Stromal cell of bone marrow (primary cell): ENCODE measurements at places on chromosomes 4 and X.
A peak's percentile ranks its signal among the peaks of the same experiment; 100 is the strongest.

DNA sequence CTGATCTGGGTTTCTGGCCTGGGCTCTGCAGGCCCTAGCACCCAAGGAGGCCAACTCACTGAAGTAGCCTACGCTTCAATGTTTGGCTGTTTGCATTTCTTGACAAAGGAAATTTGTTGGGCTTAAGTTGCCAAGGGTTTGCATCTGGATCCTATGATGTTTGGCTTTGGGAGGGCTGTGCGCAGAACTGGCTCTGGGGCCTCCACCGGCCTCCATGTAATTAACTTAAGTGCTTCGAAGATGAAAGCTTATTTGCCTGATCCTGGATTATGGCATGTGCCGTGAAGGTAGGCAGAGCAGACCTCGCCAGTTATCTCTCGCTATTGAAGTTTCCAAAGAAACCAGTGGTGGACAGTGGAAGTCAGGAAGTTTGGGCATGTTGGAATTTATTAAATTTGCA lies 124.3 kb upstream of the STX18 start:
- no peak for DNase-seq

- no peak for DNase-seq
Observed at GRCh38 chr4:8761824-8762205, 109.8 kb downstream of the HMX1 start.

- DNase-seq, result peak; percentile 38
Observed at GRCh38 chrX:100376576-100376975, 33.5 kb downstream of the PCDH19 start.

GRCh38 chr4:47801481-47802002 lies 36.3 kb downstream of the CORIN start:
- DNase-seq, result no peak

DNA sequence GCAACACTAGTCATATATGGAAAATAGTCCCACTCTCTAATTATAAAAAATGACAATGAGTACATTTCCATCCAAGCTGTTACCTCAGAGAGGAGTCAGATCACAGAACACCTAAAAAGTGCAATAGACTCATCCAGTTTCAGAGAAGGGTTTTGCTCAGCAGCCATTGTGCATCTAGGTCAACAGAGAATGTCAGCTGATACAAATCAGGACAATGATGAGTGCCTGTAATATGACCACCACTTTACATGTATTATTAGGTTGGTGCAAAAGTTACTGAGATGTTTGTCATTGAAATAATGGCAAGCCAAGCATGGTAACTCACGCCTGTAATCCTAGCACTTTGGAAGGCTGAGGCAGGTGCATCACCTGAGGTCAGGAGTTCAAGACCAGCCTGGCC lies 164.1 kb upstream of the TTC29 start:
- DNase-seq, result no peak

- no peak for DNase-seq
Observed at GRCh38 chr4:37439809-37440474, 195.4 kb downstream of the NWD2 start.

GRCh38 chr4:81040012-81040659 lies 9.6 kb downstream of the BMP3 start:
- DNase-seq, result peak; percentile 25

GRCh38 chr4:174084542-174084941 lies 198.9 kb downstream of the FBXO8 start:
- no peak for DNase-seq

DNA sequence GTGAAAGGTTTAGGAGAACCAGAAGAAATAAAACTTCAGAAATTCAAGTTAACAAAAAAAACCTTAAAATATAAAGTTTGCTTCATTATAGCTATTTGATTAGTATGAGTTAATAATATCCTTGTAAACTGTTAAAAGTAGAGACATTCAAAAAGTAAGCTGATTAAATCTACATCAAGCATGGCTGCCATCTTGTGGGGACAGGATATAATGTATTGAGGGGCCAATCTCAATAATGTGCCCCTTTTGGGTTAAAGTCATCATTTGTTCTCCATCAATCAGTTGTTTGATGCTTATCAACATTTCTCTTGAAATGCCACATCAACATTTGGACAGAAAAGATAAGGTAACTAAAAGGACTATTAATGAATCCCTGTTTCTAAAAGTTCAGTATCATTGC lies 4.6 kb upstream of the GRID2 start:
- no peak for DNase-seq

- DNase-seq, result no peak
Observed at GRCh38 chr4:140052050-140052449, 101.9 kb downstream of the MAML3 start.

- no peak for DNase-seq
Observed at GRCh38 chrX:155953055-155953454, 44.4 kb upstream of the IL9R start.

DNA sequence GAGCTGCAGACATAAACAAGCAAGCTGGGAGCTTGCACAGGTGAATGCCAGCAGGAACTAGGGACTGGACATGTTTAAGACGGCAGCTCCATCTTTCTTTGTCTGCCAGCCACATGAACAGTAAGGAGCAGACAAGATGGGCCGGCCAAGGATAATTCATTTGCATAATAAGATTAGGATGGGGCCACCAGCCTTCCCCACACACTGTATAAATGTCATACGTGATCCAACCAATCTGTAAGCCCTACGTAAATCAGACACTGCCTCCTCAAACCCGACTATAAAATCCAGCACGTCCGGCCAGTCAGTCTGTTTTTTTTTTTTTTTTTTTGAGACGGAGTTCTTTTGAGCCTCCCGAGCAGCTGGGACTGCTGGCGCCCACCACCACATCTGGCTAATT lies 75.6 kb upstream of the BOD1L1 start:
- DNase-seq, result no peak

DNA sequence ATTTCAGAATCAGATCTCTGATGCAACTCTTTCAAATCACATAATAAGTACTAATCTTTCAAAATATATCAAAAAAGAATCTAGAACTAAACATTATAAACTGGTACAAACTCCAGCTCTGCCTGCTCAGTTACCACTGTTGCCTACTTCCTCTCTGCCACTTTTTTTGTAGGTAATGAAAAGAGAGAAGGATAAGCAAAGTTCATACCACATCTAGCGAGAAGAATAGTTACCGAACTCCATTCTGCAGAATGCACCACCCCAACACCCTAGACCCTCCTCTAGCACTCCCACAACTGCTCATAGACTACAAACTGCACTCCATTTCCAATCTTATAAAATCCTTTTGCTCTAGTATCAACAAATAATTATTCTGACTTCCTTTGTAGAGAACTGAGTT lies 19.7 kb upstream of the LRBA start:
- no peak for DNase-seq

GRCh38 chr4:101888472-101888871 lies 97.9 kb downstream of the BANK1 start:
- no peak for DNase-seq

DNA sequence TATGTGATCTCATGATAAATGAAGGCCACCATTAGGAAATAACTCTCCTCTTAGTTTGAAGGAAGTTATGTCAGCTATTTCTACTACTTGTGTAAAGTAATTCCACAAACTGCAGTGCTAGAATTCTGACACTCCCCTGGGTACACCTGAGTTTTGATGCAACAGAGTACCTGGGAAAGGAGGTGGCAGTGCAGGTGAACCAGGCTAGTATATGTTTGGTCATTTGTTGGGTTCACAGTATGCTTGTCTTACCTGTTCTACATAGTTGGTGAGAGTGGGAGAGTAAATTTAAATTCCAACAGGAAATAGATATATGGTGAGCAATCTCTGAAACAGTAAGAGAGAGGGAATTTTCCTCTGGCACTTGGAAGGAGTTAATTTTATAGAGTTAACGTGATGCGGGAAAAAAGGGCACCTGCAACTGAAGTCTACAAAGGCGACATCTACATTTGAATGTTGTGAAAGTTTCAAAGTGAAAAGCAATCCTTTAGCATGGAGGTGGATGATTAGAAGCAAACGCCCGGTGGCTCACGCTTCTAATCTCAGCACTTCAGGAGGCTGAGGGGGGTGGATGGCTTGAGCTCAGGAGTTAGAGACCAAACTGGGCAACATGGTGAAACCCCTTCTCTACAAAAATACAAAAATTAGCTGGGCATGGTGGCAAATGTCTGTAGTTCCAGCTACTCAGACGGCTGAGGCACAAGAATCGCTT lies 8.3 kb upstream of the SLC10A6 start:
- DNase-seq, result no peak

GRCh38 chrX:144335402-144335801 lies 451.5 kb downstream of the UBE2NL start:
- no peak for DNase-seq

GRCh38 chrX:75155447-75155826 lies 646 bp downstream of the ABCB7 start:
- no peak for DNase-seq
